ENCODE measurements at places on chromosomes 6 and 20.

GRCh38 chr6:145668844-145669243, 66.5 kb downstream of the EPM2A start:
- no peak for DNase-seq

GRCh38 chr20:57661746-57662455, 41.7 kb upstream of the ZBP1 start:
- DNase-seq = no peak

GRCh38 chr20:23129891-23130621, 43.9 kb upstream of the CD93 start:
- DNase-seq = no peak

GRCh38 chr20:64106435-64106961, 867 bp downstream of the NPBWR2 start:
- no peak for DNase-seq

DNA sequence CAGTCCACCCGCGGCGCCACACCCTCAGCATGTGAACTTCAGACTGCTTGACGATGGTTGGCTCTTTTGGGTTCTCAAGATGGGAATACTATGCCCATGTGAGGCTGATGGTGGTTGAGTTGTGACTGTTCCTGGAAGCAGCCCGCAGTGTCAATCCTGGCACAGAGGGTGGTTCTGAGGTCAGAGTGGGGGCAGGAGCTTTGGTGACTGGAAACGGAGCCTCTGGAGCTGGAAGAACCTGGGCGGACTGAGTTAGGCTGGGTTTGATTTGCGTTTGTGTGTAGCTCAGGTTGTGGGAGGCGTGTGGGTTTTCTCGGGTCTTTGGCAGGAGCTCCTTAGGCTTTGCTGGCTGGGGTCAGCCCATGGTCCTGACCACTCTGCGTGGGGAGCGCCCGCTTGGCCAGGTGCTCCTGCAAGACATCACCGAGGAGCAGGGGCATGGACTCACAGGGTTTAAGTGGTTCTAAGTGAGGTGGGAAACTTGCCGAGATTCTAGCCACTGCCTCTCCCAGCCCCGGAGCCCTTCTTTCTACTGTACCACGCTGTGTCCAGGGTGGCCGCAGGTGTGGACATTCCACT, 37.3 kb upstream of the SLC22A1 start:
- no peak for DNase-seq

DNA sequence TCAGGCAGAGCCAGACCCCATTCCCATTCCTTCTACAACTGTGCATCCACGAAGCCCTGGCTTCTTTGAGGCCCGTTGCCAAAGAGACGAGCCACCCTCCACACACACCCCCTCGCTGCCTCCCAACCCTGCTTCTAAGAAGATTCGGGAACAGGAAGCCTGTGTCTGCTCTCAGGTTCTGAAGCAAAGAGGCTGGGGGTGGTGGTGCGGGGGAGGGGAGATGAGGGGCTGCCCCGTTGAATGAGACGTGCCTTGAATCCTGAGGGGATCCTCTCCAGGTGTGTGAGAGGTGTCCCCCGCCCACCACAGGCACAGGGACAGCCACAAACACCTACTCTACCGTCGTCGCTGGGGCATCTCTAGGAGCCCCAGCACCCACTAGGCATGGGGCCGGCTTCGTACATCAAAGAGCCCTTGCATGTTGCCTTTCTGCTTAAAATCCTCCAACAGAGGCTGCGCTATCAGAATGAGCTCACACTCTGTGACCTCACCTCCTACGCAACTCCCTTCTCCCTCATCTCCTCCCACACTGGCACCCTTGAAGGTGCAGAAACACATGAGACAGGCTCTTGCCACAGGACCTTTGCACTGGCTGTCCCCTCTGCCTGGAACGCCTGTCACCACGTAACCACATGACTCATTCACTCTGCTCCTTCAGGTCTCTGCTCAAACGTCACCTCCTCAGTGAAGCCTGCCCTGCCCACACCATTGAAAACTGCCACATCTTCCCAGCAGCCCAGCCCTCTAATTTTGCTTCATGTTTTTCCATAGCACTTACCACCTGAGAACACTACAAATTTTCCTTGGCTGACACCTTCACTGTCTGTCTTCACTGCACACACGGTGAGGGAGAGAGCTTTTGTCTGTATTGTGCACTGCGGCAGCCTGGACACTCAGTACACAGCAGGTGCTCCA, 58.5 kb downstream of the PREX1 start:
- DNase-seq = peak; percentile 75

DNA sequence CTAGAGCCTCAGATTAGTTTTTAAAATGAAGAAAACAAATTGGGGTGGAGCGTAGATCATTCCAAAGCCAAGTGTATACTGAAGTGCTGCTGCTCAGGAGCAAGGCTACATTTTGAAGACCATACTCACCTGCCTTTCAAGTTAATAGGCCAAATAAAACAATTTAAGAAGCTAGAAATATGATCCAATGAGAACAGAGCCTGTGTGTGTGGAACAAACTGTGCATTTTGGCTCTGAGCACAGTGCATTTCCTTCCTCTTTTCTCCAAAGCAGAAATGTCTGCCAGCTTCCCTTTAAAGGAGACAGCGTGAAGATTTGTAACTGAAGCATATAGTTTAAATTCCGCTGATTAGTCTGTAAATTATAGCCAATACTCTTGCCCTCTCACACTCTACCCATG, 3.2 kb upstream of the IFNGR1 start:
- DNase-seq = no peak

GRCh38 chr20:39993742-39994141, 695.3 kb downstream of the MAFB start:
- no peak for DNase-seq

GRCh38 chr6:21524201-21524600, 69.3 kb upstream of the SOX4 start:
- no peak for DNase-seq

- no peak for DNase-seq
These were observed 294.4 kb downstream of the SMOC2 start for GRCh38 chr6:168735268-168735949.

DNA sequence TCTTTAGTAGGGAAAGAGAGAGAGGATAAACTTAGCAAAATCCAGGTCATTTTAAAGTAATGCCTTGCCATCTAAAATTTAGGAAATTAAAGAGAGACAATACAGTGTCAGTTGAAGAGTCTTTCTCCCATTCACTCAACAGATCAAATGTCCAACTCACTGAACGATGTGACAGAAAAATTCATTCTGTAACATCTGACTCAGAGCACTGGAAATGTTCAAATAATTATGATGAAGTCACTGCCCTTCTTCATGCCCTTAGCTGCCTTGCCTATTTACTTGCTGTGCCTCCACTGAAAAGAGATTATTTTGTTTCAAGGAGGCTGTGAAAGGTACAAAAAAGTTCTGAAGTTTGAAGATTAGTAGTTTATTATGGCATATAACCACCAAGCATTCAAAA, 434.8 kb downstream of the ADGRB3 start:
- DNase-seq = no peak

- no peak for DNase-seq
These were observed 37.5 kb upstream of the EPM2A start for GRCh38 chr6:145772846-145773245.

- no peak for DNase-seq
These were observed 1.1 kb upstream of the PHACTR1 start for GRCh38 chr6:12715437-12715836.

- DNase-seq = no peak
These were observed 137.9 kb downstream of the DLL1 start for GRCh38 chr6:170152989-170153388.

DNA sequence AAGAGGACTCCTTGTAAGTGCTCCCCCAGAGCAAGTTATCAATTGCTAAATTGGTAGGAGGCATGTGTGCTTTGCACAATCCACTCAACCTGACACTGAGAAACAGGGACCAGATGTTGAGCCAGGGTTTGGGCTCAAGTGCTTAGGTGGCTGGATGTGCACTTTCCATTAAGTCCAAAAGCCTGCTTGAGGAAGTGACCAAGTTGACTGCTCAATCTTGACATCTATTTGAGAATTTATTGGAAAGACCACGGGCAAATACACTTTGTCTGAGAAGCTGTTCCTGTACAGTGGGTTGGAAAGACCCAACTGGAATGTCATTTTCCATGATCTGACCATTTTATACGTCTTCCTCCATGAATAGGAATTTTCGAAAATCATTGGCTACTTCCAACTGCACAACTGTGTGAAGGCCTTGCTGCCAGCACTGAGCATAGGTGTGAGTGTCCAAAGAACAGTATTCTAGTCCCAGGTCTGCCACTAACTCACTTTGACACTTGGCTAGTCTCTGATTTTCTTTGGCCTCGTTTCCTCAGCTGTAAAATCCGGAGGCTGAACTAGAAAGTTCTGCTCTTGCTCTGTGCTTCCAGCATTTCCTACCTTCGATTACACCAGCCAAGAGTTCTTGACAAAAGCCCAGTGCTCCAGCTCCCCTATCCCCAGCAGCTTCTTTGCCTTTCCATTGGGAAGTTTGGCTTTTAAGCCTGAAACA, 186.9 kb upstream of the ECI2 start:
- DNase-seq = no peak

- no peak for DNase-seq
These were observed 552.3 kb upstream of the CITED2 start for GRCh38 chr6:139926711-139927110.

GRCh38 chr20:49558826-49559225, 9.1 kb downstream of the PTGIS start:
- no peak for DNase-seq

DNA sequence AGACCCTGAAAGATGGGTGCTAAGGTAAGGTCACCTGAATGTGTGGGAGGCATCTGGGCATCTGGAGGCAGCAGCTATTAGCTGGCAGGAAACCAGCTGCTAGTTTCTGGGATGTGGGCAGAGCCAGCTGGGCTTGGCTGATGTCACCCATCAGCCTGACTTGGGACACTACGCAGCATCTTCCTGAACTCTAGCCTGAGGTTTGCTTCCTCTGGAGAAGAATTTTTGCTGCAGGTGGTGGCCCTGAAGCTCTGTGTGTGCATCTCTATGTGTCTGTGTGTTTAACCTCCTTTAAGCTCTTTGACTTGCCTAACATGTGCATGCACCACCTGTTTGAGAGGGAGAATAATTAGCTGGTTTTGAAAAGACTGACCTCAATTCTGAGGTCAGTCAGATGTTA, 465.1 kb upstream of the CHD6 start:
- DNase-seq = no peak

DNA sequence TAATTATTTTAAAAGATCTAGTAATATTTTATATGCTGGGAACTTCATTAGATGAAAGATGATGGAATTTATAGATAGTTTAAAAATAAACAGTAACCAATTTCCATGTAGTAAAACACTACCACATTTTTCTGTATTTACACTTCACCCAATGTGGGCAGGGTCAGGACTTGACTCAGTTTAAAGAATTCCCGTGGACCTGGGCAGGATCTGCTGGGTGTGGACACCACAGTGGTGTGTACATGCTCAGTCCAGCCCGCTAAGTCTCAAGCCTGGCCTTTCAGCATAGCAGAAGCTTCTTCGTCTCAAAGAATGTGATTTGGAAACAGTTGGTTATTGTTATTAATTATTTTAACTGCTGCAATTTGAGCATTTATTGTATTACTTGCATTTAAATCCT, 364.2 kb downstream of the SYNE1 start:
- DNase-seq = no peak

DNA sequence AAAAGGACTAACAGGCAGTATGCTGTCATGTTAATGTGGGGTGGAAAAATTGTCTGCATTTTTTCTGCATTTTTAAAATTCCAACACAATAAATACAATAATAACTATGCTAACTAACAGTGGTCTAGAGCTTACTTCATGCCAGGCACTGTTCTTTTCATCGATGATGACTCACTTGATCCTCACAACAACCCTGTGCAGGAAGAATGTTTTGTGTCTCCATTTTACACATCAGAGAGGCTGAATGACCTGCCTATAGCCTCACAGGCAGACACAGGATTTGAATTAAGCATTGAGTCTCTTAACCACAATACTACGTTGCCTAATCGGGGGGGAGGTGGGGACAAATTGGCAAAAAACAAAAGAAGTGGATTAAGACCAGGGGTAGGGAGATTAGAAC, 26.9 kb upstream of the FANCE start:
- no peak for DNase-seq

- no peak for DNase-seq
These were observed 230.1 kb downstream of the PREX1 start for GRCh38 chr20:48597521-48598302.

DNA sequence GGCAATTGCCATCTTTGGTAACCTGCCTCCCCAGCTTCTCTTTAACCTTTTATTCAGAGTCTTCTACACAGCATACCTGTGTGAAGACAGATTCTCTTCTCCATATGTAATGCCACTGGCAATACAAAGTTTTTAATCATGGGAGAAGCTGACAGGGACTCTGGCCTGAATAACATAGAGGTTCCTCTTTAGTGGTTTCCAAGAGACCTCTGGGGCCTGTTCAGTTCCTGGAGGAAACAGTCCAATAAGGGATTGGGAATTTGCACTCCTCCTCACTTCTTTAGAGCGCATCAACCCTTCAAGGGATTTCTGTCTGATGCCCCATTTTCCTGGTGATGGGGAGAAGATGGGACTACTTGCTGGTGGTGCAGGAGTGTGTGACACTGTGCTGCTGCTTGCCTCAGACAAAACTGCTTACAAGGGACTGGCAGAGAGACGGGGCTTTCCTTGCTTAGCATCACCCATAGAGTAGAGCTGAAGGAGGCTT, 1.4 kb downstream of the RIMS1 start:
- no peak for DNase-seq

GRCh38 chr6:34066218-34066571, 79.7 kb downstream of the GRM4 start:
- no peak for DNase-seq

DNA sequence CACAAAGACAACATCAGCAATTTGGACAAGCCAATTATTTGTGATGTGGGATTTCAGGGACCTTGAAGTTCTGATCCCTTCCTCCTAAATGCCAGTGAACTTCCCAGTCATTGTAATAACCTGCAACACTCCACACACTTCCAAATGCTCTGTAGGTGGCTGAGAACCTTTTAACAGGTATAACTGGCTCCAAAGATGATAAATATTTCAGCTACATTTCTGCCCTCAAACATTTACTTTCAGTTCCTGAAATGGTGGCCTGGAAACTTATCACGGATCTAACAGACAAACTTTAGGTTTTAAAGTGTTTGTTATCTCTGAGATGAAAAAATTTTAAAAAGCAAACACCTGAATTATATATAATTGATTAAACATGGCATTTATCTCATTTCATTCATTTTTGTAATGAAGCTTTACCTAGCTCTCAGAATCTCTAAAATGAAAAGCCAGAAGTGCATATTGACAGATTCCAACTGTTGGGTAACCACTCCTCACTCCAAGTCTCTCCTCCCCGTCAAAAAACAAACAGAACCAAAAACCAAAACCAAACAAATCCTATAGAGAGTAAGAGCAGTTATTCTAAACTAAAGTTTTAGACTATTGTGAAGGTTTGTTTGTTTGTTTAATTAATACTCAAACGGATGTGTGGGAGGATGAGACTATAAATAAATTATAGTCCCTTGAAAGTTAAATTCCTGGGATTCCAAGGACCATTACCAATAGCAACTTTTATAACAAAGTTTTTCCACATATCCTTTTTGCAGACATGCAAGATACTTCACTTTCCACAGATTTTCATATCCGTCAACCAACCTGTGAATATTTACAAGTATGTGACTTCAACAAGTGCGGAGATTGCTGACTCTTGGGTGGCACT, 12.4 kb upstream of the KIAA0408 start:
- DNase-seq = no peak

- peak; percentile 53 for DNase-seq
These were observed 85.1 kb downstream of the CLIC5 start for GRCh38 chr6:45930420-45931040.

- no peak for DNase-seq
These were observed 66.8 kb upstream of the EYA2 start for GRCh38 chr20:46827718-46828458.

Data from CD4-positive, alpha-beta T cell (primary cell).